GF-D8 (cell line): ENCODE measurements at places on chromosomes 5 and 9.

DNA sequence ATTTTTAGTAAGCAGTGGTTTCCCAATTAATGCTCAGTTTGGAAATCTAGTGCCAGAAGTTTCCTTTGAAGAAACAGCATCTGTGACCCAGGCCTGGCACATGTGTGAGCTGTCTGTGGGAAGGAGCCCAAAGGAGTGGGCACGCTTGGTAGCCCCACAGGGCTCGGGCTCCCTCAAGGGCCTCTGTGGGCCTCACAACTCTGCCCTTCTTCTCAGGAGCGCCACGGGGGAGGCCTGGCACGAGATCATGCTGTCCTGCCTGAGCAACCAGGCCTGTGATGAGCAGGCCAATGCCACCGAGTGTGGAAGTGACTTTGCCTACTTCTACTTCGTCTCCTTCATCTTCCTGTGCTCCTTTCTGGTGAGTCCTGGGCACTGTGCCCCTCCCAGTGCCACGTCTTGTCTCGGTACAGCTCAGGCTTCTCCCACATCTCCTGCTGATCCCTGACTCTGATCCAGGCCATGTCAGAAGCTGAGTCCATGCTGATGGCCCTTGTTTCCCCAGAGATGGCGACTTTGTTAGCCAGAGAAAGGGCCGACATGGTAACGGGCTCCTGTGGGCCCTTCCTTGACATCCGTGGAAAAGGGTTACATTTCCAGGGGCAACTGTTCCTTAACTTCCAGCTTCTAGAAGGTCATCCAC lies 200.4 kb downstream of the CACNA1B start:
- no peak for DNase-seq

DNA sequence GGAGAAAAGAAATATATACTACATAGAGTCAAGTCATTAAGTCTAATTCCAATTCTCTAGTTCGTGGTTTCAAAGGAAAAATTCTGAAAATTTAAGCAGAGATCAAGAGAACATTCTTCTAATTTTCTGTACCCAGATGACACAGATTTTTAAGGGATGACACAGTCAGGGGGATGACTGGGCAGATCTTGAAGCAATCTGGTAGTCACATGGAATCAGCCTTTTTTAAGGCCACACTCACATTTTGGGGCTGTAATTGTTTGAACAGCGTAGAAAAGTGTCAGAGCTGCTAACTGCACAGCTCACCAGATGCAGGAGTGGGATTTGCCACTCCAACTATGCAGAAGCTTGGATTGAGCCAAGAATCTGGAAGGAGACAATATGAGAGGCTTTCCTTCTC lies 20.4 kb downstream of the PDE4D start:
- no peak for DNase-seq

DNA sequence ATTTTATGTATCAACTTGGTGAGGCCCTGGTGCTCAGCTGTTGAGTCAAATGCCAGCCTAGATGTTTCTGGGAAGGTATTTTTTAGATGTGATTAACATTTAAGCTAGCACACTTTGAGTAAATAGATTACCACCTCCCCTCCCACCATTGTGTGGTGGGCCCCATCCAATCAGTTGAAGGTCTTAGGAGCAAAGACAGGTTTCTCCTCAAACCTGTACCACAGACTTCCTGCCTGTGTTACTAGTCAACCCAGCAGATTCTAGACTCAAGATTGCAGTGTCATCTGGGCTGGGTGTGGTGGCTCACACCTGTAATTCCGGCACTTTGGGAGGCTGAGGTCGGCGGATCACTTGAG lies 33.8 kb downstream of the MRPL36 start:
- DNase-seq: no peak

GRCh38 chr5:111134087-111134486 lies 41.9 kb downstream of the WDR36 start:
- no peak for DNase-seq

- no peak for DNase-seq
These were observed 46.1 kb downstream of the ZNF618 start for GRCh38 chr9:113922160-113922559.

DNA sequence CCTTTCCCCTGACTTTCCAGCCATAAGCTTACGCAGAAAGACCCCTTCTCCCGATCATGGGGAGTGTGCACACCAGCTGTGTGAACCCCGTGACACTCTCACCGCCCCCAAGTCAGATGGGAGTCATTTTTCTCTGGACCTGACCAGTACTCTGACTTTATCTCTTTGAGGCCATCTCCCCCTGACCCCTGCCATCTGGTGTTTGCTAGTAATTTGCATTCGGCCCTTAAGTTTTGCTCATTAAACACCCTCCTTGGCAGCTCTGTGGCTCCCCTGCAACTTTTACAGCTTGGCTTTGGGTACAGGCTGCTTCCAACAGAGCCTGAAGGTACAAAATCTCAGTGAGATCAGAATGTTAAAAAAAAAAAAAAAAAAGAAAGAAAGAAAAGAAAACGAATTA lies 43.9 kb downstream of the PDZD2 start:
- DNase-seq: no peak

DNA sequence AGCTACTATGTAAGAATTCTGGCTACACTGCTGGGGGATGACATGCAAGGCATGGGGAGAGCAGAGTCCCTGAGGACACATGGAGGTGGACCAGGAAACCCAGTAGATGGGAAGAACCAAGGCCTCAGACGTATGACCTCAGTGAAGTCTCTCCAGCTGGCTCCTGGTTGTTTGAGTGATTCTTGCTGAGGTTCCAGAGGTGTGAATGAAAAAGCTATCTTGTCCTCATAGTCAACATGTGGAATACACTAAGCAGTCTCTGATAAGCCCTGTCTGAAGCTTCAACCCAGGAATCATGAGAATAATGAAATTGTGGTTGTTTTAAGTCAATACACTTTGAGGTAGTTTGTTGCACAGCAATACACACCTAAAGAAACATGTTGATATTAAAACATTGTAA lies 78.0 kb downstream of the GABRA6 start:
- no peak for DNase-seq

DNA sequence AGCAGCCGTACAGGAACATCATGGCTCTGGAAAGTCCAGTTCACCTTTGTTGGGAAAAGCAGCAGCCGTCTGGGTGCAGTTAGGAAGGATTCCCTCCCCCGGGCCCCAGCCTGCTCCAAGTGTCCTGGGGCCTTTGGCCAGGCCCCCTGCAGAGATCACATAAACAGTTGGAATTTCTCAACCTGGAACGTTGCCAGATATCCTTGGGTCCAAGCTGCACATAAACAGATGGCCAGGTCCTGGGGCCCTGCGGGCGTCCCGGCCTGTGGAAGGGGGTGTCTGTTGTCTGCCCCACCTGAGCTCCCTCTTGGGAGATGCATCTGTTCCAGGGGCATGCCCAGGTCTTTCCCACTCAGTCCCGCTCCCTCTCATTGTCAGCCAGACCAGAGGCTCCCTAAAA lies 92.7 kb downstream of the COL5A1 start:
- no peak for DNase-seq

GRCh38 chr9:107389617-107390071 lies 99.9 kb downstream of the KLF4 start:
- no peak for DNase-seq

DNA sequence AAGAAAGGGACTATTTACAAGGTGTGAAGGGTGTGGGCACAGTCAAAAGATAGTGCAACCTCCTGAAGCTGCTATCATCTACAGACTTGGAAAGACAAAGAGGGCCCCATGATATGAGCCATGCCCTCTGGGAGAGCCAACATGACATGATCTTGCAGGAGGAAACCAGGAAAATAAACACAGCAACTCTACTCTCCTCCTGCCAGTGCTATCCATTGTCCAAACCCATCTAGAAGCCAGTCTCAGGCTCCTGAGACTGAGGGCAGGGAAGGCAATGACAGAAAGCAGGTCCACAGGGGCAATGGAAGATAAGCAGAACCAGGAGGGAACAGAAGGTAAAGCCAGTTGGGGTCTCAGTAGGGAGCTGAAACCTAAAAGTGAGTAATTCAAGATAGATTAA lies 37.1 kb downstream of the PLPP1 start:
- DNase-seq: no peak

- no peak for DNase-seq
These were observed 33.4 kb upstream of the CTNNA1 start for GRCh38 chr5:138719811-138720210.

DNA sequence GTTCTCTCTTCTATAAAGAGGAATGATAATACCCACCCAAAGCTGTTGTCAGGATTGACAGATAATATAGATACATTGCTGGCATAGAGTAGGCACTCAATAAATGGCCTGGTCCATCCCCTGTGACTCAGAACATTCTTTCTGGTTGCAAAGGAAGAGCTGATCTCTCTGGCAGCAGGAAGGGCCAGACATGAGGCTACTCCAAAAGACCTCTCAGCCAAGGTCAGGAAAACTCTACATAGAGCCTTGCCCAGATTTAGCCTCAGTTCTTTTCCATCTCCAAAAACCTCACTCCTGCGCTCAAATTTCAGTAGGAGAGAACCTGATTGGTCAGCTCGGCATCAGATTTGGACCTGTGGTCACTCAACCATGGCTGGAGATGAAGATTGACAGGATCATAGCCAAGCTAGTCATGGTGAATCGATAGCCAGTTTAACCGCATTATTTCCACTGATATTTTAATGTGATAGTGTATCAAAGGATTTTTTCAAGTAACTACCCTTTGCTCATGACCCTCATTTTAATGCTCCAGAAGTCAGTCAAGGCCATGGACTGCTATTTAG lies 319.6 kb downstream of the DRD1 start:
- no peak for DNase-seq

DNA sequence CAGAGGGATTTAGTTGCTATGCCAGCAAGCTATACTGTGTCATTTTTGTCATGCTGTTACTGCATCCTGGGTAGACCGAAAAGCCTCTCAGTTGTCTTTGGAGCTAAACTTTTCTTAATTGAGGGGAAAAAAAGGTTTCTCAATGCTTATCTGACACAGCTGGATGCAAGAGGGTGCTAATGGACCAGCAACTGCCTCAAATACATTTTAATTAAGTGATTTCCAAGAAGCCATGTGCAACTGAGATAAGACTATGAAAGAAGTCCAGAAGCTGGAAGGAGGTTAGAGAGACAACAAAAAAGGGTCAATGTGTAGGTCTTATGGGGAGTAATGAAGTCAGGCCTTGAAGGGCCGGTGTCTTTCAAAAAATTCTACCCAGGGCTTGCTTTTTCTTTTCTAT lies 465.7 kb upstream of the DMAC1 start:
- no peak for DNase-seq

GRCh38 chr5:169740435-169740834 lies 103.4 kb downstream of the DOCK2 start:
- DNase-seq: no peak

DNA sequence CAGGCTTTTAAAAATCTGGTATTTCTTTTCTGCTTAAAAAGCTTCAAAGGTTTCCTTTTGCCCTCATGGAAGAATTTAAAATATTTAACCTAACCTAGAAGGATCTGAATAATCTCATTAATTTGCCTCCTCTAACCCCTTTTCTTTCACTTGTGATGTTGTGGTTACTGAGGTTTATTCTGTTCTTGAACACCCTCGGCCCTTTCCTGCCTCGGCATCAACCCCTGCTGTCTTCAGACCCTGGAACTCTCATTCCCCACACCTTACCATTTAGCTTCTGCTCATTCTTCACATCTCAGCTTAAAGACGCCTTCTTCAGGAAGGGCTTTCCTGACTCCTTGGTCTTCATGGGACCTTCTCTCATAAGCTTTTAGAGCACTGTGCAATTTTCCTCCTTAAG lies 131.4 kb upstream of the MAN2A1 start:
- DNase-seq: no peak

GRCh38 chr5:72109625-72110024 lies 2.4 kb downstream of the MAP1B start:
- DNase-seq: no peak

DNA sequence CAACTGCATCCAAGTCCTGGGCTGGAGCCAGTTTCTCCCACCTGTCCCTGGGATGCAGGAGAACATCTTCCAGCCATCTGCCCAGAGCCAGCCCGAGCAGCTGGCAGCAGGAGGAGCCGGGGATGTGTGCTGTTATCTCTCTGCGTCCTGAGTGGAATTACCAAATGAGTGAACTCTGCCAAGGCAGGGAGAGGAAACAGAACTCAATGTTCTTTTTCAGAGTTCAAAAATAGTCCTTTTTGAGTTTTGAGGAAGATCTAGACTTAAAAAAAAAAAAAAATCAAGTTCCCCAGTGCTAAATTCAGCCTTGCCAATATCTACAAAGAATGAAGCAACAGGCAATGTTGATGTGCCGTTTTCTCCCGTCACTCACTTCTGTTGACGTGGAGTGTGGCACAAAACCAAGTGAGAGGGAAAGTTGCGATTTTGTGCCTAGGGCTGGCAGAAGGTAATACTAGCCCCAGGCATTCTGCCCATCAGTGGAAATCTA lies 56.2 kb downstream of the TMOD1 start:
- DNase-seq: no peak

- no peak for DNase-seq
These were observed 1849.2 kb upstream of the C9orf72 start for GRCh38 chr9:29422438-29422837.

DNA sequence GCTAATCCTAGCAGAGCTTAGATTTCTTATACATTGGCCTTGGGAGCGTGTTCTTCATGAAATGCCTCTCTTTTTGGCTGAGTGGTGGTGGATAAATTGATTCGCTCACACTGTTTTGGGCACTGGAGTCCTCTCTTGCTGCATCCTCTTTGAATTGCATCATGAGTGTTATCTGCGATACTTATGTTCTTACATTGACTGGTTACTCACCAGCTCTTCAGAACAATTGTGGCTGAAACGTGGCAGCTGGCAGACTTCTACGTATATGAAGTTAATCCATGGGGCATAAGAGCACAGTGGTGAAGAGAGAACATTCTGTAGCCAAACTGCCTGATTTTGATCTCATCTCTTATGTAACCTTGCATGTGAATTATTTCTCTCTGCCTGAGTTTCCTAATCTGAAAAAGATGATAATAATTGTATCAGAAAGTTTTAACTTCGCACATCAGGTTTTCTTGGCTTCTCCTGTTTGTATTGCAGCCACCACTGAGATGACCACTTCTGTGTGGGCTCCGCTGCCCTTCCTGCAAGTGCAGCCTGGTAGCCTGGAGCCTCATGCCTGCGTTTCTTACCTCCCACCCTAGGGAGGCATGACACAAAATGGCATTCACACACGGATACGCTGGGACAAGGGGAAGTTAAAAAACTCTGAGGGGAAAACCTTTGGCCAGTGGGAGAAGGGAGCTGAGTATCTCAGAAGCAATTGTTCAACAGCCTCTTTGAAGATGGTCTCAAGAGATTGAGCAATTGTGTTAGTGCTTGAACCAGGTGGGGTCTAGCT lies 295.2 kb downstream of the ARHGAP26 start:
- no peak for DNase-seq

DNA sequence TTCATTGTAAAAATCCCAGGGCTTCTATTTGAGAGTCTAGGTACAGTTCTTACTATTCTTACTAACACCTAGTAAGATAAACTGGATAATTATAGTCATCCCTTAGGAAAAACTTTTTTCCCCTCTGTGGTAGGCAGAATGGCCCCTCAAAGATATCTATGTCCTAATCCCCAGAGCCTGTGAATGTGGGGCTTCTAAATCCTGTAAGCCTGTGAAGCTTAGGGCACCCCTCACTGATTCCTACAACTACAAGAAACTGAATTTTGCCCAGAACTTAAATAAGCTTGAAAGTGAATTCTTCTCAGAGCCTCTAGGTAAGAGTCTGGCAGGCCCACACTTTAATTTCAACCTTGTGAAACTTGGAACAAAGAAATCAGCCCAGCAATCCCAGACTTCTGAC lies 130.1 kb upstream of the ACOT12 start:
- DNase-seq: no peak

GRCh38 chr5:116685069-116685468 lies 110.4 kb upstream of the SEMA6A start:
- no peak for DNase-seq
